ENCODE measurements at places on chromosomes 5 and 9.

GRCh38 chr9:105401651-105402050 lies 46.2 kb upstream of the FSD1L start:
- no peak for DNase-seq

DNA sequence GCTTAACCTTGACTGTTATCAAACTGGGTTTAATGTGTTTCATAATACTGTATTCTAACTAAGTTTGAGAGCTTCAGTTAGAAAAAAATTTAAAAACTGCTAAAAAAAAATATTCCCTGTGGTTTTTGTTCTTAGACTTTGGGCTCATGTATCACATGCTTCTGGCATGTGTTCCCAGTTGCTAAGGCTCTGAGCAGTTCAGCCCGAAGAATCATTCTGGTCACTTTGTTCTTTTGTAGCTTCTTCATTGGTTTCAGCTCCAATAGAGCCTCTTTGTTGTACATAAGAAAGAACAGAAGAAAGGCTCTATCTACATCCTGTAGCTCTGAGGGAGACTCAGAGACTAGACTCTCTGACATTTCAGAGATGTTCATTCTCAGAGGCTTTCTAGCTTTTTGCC lies 25.6 kb downstream of the KCNN2 start:
- no peak for DNase-seq

DNA sequence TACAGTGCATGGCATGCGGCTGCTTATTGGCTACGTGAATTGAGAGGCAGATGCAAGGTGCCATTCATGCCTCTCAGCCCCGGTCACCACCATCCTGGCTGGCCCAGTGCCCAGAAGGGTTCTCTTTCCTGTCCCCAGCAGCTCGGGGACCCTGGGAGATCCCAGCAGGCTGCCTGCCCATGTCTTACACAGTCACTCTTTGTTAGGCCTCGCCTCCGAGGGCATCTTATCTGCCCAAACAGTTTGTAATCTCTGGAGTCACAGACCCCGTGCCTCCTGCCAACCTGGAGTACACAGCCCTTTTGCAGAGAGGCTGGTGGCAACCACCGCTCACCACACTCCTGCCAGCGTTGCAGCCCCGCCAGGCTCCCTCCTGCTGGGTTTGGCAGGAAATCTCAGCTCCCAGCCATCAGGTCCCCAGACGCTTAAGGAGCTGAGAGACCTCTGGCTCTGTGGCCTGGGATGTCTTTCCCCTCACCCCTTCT lies 7.0 kb upstream of the AK1 start:
- DNase-seq, result no peak

DNA sequence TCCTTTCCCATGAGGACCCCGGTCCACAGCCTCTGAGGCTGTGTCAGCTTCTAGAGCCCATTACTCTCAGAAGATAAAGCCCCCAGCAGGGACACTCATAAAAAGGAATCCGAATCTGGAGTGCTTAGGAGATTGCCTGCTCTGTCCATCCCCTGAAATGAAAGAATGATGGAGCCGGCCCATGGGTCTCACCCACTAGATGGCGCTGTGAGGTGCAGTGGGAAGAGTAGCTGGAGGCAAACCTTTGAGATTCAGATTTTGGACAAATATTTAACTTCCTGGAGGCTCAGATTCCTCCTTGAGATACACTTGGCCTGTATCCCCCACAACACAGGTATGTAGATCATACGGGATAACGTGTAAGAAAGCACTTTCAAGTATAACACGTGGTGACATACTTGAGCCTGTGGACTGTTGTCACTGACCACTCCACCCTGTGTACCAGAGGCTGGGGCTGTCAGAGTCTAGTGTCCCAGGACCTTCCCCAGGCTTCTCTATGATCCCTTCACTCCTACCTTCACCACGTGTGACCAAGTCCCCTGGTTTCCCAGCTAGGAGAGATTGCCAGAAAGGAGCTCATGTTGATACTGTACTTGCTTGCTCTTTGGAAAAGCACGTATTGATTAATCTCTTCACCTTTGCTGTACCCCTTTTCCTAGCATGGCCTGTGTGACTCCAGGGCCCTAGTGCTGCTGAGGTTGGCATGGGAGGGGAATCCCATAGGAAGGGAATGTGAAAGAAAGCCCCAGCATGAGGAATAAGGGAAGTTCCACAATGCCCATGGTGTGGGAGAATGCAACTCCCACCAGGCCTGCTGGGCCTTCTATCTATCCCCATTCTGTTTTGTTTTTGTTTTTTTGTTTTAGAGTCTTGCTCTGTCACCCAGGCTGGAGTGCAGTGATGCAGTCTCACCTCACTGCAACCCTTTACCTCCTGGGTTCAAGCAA lies 32.1 kb downstream of the TRMO start:
- no peak for DNase-seq

DNA sequence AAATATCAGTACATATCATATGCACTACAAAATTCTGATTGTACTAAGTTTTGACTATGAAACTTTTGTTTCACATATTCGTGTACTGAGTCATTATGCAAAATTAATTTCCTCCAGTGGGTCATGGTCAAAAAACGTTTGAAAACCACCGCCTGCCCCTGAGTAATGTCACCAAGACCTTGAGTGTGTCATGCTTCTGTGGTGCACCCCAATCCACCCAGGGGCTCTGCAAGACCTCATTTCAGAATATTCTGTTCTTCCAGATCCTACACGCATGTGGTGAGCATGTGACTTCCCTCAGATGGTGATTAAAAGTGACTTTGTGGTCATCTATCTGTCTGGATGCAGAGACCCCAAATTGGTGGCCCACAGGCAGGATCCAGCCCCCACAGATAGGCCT lies 31.0 kb downstream of the ABLIM3 start:
- no peak for DNase-seq

DNA sequence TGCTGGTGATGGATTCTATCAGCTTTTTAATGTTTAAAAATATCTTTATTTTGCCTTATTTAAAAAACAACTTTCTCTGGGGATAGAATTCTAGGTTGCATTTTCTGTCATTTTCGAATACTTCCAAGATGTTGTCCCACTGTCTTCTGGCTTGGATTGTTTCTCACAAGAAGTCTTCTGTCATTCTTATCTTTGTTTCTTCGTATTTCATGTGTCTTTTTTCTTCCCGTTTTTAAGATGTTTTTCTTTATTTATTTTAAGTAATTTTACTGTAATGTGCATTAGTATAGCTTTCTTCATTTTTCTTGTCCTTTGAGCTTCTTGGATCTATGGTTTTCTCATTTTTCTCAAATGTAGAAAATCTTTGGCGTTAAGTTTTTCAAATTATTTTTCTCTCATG lies 19.1 kb downstream of the STX17 start:
- DNase-seq, result no peak

GRCh38 chr5:54704825-54705224 lies 187.3 kb downstream of the SNX18 start:
- DNase-seq, result no peak

GRCh38 chr9:127983847-127984289 lies 3.1 kb upstream of the EEIG1 start:
- DNase-seq, result no peak

GRCh38 chr5:74642543-74642863 lies 2.0 kb upstream of the ENC1 start:
- DNase-seq, result no peak

DNA sequence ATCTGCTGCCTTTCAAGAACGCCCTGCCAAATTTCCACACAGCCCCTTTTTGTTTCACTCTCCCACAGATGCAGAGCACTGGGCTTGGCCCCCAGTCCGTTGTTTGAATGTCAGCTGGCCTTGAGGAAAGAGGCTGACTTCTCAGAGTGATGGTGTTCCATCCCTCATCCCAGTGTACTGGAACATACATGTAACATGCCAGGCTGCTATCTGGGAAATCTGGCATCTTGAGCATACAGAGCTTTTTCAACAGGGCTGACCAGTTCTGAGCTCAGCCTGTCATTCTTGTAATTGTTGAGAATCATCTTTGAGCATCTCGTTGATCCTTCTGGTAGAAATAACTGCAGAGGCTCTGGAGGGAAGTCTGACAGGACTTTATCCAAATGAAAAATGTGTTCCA lies 2.8 kb downstream of the GALNT10 start:
- no peak for DNase-seq

DNA sequence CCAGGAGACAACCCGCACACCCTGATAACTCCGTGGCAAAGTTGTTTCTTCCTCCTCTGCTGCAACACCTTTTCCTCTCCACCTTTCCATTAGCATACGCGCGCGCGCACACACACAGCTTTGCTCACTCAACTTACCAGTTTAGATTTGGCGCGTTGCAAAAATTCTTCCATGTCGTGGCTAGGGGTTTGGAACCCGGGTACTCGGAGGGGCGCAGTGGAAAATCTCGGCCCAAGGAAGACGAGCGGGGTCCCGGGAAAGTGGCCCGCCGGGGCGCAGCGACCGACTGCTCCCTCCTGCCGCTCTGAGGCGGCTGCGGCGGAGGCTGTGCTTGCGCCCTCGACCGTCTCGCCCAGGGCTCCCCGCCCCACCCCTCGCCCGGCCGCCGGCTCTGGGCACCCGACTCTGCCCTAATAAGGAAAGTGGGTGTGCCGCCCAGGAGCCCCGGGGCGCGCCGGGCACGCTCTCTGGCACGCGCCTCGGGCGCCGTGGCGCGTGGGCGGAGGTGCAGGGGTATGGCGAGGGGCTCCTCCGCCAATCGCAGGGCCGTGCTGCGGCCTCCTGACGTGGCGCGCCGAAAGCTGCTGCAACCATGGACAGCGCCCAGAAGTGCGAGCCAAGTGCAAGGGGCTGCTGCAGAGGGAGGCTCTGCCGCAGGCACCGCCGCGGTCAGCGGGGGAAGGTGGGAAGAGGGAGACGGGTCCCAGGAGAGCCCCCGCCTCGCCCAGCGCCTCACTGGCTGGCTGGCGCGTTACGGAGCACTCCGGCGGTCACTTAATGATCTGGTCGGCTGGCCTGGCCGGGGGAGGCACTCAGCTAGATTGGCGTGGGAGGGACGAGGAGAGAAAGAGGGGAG lies at the start of gene PRUNE2:
PRUNE2 (minus strand) TSS at position 324 of the 856 bp plus-strand sequence; CDS start at position 173, 151 bp downstream.
- no peak for DNase-seq

- no peak for DNase-seq
Observed at GRCh38 chr5:14165375-14166106, 22.4 kb downstream of the TRIO start.

GRCh38 chr5:35487233-35488025 lies 130.2 kb upstream of the SPEF2 start:
- DNase-seq, result no peak

DNA sequence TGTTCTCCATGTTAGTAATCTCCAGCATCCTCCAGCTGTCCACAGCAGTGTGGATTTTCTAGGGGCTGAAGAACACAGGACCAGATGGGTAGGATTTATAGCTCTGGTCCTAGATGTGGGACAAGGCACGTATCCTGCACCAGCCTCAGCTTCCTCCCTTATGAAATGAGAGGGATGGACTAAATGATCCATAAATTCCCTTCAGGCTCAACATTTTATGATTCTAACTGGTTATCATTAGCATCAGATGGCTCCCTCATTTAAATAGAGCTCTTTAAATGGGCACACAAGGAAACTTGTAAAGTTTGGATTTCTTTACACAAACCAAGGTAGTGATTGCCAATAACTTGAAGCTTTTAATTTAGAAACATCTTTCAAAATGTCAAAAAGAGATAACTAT lies 97.7 kb downstream of the ESM1 start:
- DNase-seq, result no peak

- no peak for DNase-seq
Observed at GRCh38 chr5:82183828-82184227, 94.3 kb downstream of the RPS23 start.

- no peak for DNase-seq
Observed at GRCh38 chr9:34332076-34332964, 3.0 kb downstream of the NUDT2 start.

- DNase-seq, result no peak
Observed at GRCh38 chr5:81895307-81895706, 76.5 kb upstream of the ATG10 start.

GRCh38 chr9:137074657-137075274 lies 2.6 kb upstream of the UAP1L1 start:
- DNase-seq, result no peak

DNA sequence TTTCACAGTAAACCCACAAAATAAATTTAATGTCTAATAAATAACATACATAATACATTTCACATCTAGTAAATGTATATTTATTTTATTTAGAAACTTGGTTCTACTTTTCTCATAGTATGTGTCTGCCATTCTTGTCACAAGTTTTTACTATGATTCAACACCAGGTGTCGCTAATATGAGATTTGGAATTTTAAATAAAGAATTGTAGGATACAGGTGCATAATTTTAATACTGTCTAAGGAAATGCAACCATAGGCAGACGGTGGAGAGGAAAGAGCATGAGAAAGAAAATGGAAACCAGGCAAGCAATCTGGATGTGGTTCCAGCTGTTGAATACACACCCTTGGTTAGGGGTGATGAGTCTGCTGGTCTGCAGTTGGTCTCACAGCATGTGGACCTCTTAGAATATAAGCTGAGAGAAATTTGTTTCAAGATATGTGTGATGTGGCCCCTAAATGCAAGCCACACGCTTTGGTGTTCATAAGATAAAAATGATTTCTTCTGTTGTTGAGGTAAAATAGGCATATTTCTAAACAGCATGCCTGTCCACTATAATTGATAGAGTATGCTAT lies 114.7 kb upstream of the TXNDC8 start:
- no peak for DNase-seq

DNA sequence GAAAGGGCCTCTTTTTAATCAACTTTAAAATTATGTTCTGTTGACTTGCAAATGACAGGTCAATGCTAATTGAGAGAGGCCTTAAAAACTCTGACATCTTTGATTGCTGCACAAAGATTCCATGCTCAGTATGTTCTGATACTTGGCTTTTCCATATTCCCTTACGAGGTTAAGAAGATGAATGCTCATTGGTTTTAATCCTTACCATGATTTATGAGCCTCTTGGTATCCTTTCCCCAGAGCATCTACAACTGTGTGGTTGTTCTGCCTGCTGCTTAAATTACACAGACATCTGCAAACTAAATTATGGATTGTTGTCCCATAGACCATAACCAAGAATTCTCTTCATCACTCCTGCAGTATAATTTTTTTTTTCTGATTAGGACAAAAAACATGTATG lies 352.6 kb downstream of the CDH12 start:
- DNase-seq, result no peak

DNA sequence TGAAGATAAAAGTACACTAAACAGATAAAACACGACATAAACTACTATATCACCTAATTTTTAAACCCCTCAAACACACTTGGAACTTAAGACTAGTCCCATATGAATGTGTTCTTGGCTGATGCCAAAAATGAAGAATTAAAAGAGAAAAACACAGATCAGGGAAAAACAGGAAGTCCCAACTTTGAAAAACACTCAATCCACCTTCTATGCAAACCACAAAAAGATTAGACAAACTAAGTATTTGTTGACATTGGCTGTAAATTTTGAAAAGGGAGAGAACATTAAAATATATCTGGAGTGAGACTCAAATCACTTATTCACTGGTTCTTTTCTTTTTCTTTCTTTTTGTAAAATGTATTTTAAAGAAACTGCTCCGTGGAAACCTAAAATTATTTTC lies 81.4 kb downstream of the ANKH start:
- DNase-seq, result no peak

- no peak for DNase-seq
Observed at GRCh38 chr5:169758886-169759285, 121.8 kb downstream of the DOCK2 start.

DNA sequence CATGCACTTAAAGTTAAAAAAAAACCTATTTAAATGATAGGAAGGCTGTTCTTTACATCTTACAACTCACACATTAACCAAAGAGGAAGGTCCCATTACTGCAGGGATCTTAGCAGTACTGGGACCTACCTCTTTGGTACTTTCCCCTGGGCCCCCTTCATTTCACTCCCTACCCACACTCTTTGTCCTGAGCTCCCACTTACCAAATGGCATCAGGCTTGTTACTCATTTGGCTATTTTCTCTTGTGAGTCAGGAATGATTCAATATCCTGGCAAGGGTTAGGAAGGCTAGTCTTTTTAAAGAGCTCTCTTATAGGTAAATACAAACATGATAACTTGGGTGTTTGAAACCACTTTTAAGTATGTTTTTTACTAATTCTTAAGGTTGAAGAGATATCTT lies 117.4 kb upstream of the ELL2 start:
- no peak for DNase-seq
